ENCODE measurements at places on chromosomes 5 and 9.

- peak; percentile 73 for DNase-seq
Observed at GRCh38 chr5:138503487-138504270, 38.4 kb downstream of the EGR1 start.

DNA sequence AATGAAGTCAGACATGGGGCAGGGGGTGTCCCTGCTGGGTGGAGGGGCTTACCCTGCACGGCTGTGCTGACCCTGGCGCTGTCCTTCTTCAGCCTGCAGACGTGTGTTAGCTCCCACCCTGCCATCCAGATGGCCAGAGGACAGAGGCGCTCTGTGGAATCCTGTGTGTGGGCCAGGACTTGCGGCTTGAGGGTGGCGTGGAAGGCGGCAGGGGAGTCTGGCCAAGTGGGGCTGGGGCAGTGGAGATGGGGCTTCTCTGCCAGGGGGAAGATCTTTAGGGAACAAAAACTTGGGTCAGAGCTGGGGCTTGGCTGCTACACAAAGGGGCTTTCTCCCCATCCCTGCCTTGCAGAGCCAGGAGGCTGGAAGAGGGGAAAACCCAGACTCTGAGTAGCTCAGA is 46.5 kb upstream of the SYNPO start:
- DNase-seq, result no peak

DNA sequence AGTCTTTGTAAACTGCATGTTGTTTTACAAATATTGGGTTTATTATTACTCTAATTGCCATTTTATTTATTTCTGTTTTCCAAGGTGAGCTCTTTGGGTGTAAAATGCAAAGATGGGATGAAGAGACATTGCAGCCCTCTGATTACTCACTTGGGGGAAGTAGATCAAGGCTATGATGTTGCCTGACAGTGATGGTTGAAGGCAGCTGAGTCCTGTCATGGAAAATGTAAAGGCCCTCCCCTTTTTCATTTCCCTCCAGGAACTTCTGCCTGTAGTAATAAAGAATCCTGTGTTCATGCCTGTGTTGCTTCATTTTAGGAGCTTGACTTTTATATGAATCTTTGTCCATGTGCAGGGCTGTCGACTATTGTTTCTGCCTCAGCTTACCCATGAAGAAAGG is 605.4 kb upstream of the CLINT1 start:
- no peak for DNase-seq

DNA sequence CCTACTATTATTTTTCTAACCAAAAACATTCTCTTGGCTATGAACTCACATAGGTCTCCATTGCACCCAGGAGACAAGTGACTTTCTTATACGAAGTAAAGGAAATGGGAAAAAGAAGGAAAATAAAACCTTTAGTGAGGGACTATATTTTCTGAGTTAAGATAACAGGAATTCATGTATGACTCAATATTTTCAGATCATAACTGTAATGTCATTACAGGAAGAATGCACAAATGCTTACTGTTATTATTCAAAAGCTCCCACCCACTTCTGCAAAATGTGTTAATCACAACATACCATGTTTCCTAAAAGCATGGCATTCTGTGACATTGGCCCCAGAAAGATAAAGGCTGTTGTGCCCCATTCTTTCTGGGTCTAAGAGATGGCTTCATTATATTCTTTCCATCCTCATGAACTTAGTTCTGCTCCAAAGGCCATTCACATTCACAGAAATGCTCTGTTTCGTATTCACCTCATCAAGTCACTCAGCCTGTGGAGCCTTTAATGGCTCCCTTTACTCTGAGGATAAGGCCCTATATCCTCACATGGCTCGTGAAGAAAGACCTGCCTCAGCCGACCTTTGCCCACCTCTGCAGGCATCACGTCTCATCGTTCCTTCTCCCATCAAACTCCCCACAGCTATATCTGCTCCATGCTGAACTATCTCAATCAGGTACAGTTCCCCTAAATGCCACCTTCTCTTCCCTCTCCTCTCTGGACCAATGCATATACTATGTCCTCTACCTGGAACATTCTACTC is 77.0 kb downstream of the ABCA1 start:
- no peak for DNase-seq

GRCh38 chr5:39063037-39063436 is 11.2 kb downstream of the RICTOR start:
- DNase-seq, result no peak
